Stimulated activated CD8-positive, alpha-beta memory T cell treated with anti-CD3 and anti-CD28 coated beads, Interleukin-7, amount 100 ng/mL, for 24 hours (primary cell): ENCODE measurements at places on chromosomes 4 and X.

DNA sequence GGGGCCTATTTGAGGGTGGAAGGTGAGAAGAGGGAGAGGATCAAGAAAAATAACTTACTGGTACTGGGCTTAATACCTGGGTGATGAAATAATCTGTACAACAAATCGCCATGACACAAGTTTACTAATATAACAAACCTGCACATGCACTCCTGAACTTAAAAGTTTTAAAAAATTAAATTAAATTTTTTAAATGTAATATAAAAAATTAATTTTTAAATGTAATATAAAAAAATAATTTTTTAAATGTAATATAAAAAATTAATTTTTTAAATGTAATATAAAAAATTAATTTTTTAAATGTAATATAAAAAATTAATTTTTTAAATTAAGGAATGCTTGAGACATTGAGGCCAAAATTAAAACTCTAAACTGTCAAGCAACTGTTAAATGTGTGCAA, 124.3 kb upstream of the GALNT7 start:
- DNase-seq, result no peak

DNA sequence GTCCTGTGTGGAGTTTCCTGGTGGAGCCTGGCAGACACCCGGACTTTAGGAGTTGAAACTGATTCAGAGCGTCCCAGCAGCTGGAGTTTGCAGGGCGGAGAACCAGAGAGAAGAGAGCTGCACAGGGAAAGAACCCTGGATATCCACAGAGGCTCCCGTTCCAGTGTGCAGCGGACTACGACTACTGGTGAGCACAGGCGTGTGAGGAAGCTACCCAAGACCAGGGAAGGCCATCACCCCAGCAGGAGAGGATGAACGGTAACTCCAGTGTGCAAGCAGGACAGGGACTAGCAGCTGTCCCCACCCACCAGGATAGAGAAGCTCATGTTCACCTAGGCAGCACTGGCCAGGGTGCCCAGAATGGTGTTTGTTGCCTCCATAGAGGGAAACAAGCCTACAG, 2.3 kb downstream of the LAGE3 start:
- no peak for DNase-seq

DNA sequence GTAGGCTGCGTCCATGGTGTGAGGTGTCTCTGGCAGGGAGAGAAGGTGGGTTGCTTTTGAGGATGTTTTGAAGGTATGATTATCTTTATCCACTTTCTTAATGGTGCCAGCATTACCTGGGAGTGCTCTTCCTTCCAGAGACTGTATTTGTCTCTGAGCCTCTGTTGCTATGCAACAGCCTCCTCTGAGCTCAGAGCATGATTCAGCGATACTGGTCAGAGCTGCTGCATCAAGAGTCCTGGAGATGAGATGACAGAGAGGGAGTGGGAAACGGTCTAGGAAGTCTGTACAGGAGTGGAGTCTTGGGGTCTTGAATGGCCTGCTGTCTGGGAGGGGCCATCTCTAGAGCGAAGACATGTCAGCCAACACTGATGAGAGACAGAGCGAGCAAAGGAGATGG, 104.4 kb upstream of the RAB40AL start:
- DNase-seq, result no peak

- no peak for DNase-seq
Observed at GRCh38 chrX:68304602-68305001, 128.7 kb downstream of the OPHN1 start.

- DNase-seq, result no peak
Observed at GRCh38 chrX:771536-771935, 140.9 kb downstream of the SHOX start.

DNA sequence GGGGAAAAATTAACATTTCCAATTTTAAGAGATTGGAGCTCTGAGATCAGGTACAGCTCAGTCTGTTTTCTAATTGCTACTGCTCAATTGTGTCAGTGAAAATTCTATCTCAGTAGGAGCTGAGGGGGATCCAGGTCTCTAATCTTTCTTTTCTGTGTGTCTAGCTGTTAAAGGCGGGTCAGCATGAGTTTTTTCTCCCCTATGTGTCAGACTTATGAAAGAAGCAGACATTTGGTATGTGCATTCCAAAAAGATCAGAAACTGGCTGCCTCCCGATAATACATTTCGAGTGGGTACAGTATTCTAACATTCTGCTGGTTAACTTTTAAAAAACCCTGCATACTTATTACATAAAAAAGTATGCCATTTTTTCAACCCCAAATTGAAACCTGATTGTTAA, 72.4 kb downstream of the PCDH7 start:
- no peak for DNase-seq

DNA sequence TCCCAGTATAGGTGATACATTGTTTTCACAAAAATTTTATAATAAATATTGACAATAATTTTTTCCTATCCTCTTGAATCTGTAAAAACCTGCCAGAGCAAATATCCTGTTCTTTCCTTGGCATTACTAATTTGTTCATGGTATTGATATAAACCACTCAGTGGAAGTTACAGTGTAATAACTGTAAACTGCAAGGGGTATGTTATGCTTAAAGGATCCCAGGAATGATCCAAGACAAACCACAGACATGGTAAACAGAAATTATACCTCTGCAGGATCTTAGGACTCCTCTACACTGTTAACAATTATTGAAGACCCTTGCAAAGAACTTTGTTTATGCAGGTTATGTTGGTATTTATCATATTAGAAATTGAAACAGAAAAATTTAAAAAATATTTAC, 17.7 kb upstream of the MAD2L1 start:
- DNase-seq, result no peak

DNA sequence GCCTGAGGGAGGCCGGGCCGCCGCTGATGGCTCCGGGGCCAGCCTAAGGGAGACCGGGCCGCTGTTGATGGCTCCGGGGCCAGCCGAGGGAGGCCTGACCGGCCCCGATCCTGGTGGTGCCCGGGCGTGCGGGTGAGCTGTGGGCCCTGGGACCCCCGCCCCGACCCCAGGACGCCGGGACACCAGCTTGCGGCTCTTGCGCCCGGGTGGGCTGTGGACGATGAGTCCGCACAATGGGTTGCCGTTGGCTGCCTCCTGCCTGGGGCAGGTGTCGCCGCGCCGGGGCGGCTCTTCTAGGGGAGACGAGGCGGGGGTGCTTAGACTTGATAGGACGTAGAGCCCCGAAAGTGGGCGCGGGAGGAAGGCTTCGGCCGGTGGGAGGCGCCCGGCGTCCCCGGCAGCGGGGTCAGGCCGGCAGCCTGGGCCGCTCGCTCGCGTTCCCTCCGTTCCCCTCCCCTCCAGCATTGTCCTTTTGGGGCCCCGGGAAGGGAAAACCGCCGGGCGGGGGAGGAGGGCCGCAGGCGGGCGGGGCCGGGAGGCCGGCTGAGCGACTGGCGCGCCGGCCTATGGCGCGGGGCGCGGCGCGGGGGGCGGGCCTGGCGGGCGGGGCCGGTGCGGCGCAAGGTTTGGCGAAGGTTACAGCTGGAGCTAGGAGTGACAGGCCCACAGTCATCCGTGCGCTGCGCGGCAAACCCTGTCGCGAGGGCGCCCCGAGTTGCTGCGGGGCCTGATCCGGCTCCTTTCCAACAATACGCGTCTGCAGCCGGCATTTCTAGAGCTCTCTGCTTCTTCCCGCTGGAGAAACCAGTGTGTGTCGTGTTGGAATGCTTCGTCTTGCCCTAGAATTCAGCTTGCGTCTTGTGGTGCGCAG, 819 bp downstream of the KIAA0232 start:
- DNase-seq, result peak; percentile 67
